ENCODE measurements at places on chromosomes 12 and 14.
A peak's percentile ranks its signal among the peaks of the same experiment; 100 is the strongest.

DNA sequence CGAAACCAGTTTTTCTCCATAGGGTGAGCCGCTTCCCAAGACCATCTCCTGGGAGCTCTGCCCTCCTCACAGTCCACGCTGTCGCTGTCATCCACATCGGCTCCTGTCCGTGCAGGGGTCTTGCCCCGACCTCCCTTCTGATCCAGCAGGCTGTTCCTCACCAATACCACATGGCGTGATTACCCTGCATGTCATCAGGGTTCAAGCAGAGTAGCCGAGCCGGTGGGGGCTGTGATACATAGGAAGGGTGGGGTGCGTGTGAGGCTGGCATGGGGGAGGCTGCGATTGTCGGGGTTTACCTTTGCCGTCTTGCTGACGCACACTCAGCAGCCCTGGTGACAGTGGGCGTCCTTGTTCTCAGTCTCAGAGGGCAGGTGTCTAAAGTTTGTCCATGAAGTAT is 17.0 kb downstream of the TEDC1 start:
- DNase-seq = no peak

DNA sequence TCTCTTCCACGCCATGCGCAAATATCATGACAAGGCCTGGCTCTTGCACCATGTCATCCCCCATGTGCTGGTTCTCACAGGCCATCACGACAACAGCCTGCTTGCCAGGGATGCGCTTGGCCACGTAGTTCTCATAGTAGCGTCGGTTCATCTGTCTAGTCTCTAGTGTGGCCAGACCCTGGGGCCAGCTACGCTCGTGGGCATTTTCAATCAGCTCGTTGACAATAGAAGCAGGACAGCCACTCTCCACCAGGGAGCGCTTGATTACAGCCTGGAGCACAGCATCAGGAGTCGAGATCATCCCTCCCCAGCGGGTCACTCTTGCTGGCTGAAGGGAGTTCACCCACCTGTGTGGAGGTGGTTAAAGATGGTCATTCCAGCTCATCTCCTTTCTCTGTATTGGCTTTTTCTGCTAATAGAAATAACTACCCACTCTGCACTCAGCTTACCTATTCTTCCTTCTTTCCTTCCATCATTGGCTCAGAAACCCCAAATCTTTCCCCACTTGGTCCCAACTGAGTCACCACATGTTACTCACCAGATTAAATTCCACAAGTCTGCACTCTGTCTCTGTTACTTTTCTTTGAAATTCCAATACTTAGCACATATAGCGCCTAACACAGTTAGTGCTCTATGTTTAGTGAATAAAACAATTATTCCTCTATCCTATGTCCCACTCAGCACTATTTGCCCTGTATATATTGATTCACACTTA is 15.1 kb downstream of the RNF41 start:
- peak; percentile 53 for DNase-seq

- DNase-seq = no peak
Observed at GRCh38 chr12:49017891-49018260, 700 bp downstream of the PRKAG1 start.

DNA sequence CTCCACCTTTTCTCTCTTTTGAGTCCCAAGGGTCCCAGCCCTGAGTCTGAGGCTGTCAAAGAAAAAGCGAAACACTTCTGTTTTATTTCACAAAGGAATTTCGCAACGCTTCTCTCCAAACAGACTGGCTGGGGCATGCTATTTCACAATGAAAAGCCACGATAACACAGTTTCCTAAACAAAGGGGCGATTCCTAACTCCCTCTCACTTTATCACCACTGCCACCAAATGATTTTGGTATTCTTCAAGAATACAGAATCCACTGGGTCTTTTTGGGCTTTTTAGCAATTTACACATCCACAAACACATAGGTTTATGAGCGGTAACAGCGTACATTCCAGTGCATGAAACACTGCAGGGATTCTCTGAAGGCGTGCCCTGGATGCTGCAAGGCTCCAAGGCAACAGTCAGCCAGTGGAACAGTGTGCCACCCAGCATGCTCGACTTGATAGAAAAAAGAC is 161.2 kb downstream of the DAD1 start:
- DNase-seq = no peak

DNA sequence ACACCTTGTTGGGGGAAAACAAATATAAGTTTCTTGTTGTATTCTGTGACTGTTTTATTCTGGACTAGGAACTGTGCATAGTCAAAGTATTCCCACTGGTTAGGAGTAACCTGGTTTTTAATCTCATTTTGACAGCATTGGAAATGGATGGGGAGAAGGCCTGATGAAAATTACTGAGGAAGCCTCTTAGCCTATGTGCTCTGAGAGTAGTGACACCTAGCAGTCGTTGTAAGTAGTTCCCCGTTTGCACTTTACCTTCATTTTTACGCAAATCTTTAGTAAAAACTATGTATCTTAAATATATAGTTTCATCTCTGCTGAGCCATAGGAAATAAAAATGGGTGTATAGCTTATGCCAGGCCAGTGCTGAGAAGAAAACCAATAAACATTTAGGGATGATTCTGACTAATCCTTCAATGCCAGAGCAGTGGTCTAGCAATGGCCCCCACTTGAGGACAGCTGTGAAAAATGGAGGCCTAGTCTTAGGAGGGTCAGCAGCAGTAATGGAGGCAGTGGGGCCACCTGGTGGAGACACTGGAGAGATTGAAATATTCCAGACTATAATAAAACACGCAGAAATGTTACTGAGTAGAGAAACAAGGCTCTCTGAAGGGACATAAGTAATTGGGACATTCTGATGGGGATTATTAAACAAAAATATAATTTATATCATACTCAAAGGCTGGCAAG is 133.2 kb upstream of the NOVA1 start:
- peak; percentile 16 for DNase-seq

DNA sequence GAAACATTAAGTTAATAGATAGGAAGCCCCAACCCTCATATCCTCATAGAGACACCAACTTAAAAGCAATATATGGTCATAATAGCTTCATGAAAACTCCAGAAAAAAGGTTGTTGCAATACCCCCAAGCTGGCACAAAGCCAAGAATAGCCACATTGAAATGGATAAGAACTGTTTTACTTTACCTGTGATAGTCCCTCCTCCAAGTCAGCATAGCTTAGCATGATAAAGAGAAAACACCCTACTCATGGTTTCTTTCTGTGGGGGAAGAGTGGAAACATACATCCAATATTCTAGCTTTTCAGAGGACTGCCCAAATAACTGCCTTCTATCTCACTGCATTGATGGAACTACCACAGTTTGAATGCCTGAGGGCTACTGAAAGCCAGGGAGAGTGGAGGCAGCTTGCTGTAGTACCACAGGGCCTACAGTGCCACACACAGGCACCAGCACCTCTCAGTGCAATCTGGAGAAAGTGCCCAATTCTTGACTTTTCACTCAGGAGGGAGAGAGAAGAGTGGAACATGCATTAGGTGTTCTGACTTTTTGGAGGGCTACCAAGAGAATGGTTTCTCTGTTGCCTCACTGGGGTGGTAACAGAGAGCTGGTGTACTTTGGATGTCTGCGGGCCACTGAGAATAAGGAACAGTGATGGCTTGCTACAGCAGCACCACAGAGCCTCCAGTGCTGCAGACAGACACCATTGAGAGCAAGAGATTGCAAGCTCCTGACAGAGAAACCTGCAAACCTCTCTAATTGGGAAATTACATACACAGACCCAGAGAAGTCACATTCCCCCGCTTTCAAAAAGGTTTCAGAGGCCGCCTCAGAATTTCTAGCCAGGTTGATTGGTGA is 157.1 kb upstream of the GARIN2 start:
- DNase-seq = no peak

GRCh38 chr12:131528144-131528543 is 182.7 kb upstream of the SFSWAP start:
- DNase-seq = no peak

DNA sequence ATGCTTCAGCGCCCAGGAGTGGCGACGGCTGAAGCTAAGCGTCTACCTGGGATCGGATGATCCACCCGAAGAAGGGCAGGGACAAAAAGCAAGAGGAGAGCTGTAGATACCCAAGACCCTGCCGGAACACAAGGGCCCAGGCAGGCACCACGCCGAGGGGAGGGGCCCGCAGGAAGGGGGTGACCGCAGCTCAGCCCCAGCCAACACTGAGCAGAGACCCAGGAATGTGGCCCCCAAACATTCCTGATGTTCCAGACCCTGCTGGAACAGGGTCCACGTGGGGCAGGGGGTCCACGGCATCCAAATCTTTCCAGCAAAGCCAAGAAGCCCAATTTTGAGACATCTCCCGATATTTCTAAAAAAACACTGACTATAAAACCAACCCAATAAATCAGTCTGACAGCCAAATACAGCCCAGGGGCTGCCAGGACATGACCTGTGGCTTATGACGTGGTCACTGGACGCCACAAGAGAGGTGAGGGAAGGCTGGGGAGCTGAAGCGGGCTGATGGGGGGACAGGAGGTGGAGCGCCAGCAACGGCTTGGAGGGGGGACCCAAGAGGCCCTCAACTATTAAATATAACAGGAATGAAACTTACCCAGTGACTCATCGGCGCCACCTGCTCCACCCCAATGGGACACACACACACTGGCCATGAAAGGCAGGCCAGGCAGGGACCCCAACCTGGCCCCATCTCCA is 58.9 kb downstream of the NCOR2 start:
- no peak for DNase-seq

- no peak for DNase-seq
Observed at GRCh38 chr14:51901475-51902024, 41.1 kb downstream of the GNG2 start.

GRCh38 chr12:57765698-57766463 is 997 bp downstream of the CYP27B1 start:
- DNase-seq = no peak

- no peak for DNase-seq
Observed at GRCh38 chr12:131432532-131433260, 278.2 kb upstream of the SFSWAP start.

- DNase-seq = no peak
Observed at GRCh38 chr12:48796976-48797375, 8.1 kb upstream of the ADCY6 start.

GRCh38 chr14:59283361-59283760 is 94.9 kb downstream of the DAAM1 start:
- DNase-seq = no peak

DNA sequence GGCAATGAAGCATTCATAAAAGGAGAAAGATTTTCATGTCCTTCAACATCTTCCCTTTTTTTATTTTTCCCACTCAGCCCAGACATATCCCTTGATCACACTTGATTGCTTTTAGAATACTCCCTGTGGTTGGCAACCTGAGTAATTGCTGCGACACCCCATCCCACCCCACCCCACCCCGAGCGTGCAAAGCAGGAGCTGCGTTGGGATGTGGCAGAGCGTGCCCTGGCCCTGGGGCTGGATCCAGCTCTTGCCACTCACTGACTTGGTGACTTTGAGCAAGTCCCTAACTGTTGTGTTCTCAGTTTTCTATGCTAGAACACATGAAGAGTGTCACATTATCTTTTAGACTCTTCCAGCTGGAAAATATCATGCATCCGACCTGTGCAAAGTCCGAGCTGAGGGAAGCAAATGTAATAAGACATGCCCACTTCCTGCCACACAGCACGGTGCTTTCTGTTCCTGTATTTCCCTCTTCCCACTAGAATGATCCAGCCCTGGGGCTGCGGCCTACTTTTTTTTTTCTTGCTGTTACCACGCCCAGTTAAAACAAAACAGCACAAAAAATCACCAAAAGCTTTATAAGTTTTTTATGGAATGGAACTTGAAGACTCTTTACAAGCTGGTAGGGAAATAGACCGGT is 4.0 kb downstream of the ASCL4 start:
- DNase-seq = peak; percentile 9

DNA sequence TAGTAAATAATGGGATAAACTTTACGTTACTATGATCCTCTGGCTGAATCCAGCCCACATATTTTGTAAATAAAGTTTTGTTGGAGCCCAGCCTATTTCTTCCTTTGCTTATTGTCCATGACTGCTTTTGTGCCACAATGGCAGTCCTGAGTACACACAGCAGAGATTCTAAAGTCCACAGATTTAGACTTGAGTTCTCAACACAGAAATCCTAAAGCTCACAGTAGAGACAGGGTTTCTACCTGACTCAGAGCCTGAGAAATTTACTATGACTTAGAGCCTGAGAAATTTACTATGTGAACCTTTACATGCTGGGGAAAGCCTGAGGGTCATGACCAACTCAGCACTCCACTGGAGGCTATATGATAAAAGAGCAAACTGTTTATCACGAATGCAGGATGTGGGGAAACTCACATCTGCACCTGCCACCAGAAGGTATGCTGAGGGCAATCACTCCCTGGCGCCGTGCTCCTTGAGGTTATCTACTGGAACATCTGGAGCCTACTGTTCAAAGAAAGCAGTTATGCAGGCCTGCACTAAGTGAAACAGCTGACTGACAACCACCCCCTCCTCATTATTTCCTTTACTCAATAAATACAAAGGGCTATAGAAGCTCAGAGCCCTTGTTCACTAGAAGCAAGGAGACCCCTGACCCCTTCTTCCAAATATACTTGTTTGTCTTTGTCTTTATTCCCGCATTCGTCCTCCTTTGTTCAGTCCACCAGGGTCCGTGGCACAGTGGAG is 52.6 kb upstream of the BICD1 start:
- DNase-seq = no peak

DNA sequence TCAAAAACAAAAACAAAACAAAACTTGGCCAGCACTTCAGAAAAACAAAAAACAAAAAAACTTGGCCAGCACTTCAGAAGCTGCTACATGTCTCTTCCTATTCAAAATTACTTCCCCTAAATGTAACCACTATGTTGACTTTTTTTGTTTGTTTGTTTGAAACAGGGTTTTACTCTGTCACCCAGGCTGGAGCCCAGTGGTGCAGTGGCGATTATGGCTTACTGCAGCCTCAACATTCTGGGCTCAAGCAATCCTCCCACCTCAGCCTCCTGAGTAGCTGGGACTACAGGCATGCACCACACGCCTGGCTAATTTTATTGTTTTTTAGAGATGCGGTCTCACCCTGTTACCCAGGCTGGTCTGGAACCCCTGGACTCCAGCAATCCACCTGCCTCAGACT is 38.0 kb upstream of the PPP4R3A start:
- no peak for DNase-seq

DNA sequence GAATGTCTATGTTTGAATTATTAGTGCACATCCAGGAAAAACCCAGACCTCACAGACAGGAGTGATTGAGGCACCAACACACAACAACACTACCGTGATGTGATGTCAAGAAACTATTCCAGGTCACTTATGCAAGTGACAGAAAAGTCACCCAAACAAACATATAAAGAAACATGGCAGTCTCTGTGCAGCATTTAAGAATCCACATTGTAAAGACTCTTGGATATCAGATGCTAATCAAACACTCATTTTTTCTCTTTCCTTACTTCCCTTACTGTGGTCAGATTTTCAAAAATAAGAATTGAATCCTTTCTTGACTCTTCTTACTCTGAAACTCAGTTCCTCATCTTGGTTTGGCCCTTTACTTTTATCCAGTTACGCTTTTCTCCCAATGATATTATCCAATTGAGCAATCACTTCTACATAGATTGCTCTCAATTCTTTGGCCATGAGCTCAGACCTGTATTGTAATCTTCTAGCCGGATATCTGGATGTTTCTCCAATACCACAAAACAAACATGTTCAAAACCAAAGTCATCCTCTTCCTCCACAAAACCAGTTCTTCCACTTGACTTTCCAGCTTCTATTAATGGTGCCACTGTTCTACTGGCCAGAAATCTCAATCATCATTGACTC is 115.4 kb downstream of the DUSP6 start:
- DNase-seq = no peak

- DNase-seq = no peak
Observed at GRCh38 chr14:87067591-87067990, 925.4 kb downstream of the GALC start.

GRCh38 chr14:21440859-21441258 is 15.1 kb downstream of the CHD8 start:
- no peak for DNase-seq

- DNase-seq = no peak
Observed at GRCh38 chr12:131273291-131273845, 319.7 kb downstream of the ADGRD1 start.

GRCh38 chr14:73785834-73786635 is 65.6 kb upstream of the PTGR2 start:
- peak; percentile 81 for DNase-seq
